ENCODE measurements at places on chromosomes 7 and 10.

DNA sequence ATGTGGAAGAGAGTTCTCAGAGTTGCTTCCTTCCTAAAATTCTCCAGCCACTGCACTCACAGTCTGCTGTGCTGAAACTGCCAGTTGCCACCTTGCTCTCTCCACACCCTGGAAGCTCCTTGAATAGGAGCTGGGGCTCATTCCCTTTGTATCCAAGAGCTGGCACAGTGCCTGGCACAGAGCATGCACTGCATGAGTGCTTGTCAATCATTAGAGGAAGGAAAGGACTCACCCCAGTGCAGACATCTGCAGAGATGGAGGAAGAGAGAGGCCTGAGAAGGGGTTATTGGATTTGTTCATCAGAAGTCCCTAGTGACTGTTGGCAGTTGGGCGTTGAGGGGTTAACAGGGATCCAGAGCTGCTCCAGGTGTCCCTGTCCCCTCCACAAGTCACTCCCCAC lies 41.7 kb upstream of the DUSP5 start:
- no peak for DNase-seq

- DNase-seq = no peak
These were observed 31.5 kb upstream of the ARID5B start for GRCh38 chr10:61869774-61870525.

DNA sequence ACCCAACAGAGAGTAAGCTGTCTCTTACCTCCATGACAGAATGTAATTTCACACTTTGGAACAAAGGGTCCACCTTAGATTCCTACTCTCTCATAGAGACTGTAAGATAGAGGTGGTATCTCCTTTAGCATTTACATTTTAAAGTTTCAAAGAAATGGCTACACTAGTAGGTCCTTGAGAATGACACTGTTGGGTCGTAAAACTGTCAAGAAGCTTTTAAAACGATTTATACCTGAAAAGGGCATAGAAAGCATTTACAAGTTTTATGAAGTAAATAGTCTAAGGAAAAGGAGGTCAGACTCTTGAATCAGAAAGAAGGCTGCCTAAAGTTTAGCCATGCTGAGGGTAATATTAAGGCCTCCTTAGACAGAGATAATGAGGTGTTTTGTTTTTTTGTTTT lies 1212.4 kb upstream of the PHF14 start:
- DNase-seq = no peak

- no peak for DNase-seq
These were observed 98.3 kb upstream of the DDC start for GRCh38 chr7:50663396-50664102.

DNA sequence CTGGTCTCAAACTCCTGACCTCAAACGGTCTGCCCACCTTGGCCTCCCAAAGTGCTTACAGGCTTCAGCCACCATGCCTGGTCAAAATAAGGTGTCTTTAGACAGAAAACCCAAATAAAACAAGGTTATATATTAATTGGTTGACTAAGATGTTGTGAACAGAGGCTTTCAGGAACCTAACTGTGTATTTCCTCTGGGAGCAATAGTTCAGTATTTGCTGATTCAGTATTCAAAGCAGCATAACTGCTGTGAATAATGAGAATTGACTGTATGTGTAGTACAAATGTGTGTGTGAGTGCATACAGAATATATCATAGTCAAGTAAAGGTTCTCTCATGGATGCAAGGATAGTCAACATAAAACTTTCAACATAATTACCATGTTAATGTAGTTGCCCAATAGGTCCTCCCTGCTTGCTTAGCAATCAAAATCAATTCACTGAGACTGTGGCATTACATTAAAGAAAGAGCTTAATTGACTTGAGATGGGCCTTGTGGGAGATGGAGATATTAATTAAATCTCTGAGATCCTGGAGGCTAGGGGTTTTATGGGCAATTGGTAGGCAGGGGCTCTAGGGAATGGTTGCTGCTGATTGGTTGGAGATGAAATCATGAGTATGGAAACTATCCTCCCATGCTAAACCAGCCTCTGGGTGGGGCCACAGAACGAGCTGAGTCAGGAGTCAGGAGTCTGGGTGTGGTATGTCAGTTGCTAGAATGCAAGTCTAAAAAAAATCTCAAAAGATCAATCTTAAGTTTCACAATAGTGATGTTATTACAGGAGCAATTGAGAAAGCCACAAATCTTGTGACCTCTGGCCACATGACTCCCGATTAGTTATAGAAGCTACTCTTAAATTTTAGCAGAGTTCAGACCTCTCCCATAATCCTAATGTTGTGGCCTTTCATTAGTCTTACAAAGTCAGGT lies 162.7 kb downstream of the AKR1D1 start:
- DNase-seq = no peak
